Ecto neural progenitor cell (in vitro differentiated cells): ENCODE measurements at places on chromosomes 1 and 21.

- no peak for DNase-seq
These were observed 13.1 kb downstream of the SLC26A9 start for GRCh38 chr1:205930195-205930577.

DNA sequence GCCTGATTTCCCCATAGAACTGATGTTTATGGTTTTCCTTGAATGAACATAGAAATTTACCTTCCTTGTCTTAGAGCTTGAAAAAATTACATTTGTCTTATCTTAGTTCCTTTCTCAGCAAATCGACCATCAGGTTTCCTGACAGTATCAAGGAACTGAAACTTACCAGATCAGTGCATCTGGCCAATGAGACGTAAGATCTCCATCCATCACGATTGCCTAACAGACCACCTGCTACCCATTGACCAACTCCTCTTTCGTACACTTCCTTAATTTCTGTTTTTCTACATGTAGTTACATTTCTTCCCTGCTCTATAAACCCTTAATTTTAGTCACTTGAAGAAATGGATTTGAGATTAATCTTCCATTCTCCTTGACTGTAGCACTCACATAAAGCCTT lies 57.4 kb upstream of the TMPRSS15 start:
- no peak for DNase-seq

DNA sequence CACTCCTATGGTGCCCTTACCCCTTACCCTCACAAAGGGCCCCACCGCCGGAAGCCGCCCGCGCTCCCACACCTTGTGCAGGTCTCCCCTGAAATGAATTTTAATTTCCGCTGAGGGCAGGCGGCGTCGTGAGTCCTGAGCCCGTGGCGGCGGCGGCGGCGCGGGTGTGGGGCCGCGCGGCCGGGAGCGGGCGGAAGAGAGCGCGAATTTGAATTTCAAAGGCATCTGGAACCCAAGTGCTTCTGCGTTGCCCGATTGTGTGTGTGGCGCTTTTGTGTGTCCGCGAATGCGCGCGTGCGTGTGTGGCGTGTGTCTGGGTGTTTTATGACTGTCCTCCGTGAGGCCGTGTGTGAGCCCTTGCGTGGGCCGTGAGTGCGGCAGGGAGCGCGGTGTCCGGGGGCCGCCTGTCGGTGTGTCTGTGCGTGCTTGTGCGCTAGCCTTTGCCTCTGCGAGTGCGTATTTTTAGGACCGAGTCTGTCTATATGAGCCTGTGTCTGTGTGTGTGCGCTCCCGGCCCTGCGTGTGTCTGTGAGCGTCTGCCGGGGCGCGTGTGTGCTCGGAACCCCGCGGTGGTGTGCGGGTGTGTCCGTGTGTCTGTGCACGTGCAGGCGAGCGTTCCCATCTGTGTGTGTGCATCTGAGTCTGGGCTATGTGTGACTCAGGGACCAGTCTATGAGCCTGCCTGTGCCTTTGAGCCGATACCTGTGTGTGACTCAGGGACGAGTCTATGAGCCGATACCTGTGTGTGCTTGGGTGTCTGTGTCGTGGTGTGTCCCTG lies 7.9 kb upstream of the ADGRB2 start:
- DNase-seq: no peak

GRCh38 chr1:10835822-10836421 lies 39.5 kb upstream of the CASZ1 start:
- peak; percentile 95 for DNase-seq

GRCh38 chr21:28310711-28311110 lies 682.0 kb downstream of the LTN1 start:
- DNase-seq: no peak

DNA sequence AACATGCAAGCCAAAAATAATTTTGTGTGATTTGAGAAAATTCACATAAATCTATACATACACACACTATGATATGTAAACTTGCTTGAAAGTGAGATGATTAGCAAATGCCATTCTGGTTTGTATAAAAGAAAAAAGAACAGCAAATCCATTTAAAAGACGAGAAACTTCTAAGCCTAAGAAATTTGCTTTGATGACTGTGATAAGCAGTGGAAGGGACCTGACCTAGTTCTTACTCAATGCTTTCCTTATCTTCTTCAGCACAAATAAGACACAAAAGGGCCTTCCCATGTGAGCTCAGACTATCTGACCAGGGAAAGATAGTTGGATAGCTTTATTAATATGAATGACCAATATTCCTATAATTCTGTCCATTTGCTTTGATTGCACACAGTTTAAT lies 25.3 kb upstream of the NMNAT2 start:
- DNase-seq: no peak

- no peak for DNase-seq
These were observed 4.7 kb downstream of the UBR4 start for GRCh38 chr1:19205403-19205802.

DNA sequence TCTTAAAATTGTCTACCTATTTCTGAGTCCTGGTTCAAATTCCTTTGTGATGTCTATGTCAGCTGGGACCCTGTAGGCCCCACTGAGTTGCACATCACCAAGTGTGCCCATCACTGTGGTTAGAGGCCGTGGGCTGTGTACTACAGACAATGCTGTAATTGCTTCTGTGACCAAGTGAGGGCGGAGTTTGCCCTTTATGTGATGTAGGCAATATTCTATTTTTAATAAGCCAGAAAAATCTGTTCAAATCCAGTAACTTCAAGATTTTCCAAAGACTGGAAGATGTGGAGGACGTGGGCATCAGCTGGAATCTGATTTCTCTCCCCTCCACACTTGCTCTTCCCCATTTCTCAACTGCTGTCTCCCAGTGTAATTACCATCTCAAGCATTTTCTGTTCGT lies 215.4 kb downstream of the PBX1 start:
- DNase-seq: no peak

DNA sequence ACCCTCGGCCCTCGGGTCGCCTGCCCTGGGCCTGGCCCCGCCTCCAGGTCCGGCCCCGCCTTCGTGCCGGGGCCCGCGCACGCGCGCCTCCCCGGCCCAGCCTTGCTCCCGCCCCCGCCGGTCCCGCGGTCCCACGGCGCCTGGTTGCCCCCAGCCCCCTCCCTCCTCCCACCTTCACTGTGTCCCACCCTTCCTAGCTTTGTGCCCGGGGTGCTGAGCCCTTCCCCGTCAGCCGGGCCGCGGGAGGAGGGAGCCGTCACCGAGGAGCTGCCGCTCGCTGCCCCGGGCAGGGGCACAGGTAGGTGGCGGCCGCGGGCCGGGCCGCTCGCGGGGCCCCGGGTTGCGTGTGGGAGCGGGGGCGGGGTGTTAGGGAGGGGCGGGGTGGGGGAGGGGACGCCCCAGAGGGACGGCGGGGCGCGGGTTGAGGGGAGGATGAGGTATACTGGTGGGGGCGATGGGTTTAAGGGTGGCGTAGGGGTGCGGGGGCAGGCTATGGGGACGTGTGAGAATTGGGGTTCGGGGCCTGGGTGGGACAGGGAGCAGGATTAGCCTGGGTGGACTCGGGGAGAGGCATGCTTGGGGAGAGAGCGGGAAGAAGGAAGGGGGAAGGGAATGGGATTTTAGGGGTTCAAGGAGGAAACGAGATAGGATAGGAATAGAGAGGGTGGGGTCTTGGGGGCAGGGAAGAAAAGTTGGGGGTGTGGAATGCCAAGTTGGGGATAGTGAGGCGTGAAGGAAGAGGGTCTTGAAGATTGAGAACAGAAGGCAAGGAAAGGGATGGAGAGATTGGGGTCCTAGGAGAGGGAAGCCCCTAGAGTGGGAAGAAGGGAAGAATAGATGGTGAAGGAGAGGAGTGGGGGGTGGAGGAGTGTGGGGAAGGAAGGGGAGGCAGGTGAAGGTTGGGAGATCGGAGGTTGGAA lies at the start of gene LRRC42:
LRRC42 (plus strand) TSS at position 99 of the 920 bp plus-strand sequence. CDS start 5,650 bp downstream, outside the sequence.
- DNase-seq: no peak

DNA sequence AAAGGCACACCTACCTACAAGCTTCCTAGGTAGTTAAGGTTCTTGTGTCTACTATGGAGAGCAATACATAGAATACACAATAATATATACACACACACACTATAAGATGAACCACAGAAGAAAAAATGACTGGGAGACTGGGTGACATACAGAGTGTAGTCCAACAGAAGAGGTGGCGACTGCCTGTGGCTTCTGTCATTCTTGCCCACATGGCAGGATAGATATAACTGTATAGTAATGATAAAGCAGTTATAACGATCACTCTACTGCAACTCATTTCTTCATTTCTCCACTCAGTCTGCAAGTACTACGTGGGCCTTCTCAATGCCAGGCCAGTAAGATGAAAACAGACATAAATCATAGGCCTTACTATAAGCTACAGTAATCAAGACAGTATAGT lies 113.8 kb upstream of the EDN2 start:
- no peak for DNase-seq

DNA sequence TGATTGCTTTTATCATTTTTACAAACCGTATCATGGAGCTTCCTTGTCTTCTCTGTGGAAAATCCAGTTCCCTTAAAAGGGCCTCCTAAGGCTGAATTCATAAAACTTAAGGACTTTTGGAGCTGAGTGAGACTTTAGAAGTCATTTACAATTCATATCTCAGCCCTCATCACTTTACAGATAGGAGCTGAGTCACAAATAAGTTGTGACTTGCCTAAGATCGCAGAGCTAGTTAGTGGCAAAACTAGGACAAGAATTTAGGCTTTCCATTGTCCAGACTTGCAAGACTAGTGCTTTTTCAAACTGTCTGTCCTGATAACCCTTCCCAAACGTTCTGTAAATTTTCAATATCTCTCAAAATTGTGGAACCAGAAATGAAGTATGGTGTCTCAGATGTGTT lies 37.3 kb downstream of the C1orf21 start:
- DNase-seq: no peak

- DNase-seq: no peak
These were observed 13.3 kb upstream of the CAPN8 start for GRCh38 chr1:223678841-223679240.

GRCh38 chr1:246678816-246679793 lies 45.1 kb upstream of the SCCPDH start:
- no peak for DNase-seq

GRCh38 chr1:98336472-98337083 lies 324.9 kb upstream of the SNX7 start:
- no peak for DNase-seq

GRCh38 chr1:100657876-100658715 lies 61.4 kb upstream of the VCAM1 start:
- DNase-seq: no peak

GRCh38 chr1:47232187-47232874 lies at the start of gene TAL1:
Gene TAL1 (minus strand): TSS chr1:47232225. CDS start chr1:47225888, 6,337 bp downstream.
- no peak for DNase-seq

- DNase-seq: no peak
These were observed 104.9 kb downstream of the EPHB2 start for GRCh38 chr1:22815421-22816066.

- DNase-seq: no peak
These were observed 16.3 kb downstream of the SOX13 start for GRCh38 chr1:204089044-204089751.

GRCh38 chr1:210705086-210705485 lies 376.4 kb downstream of the HHAT start:
- DNase-seq: no peak

DNA sequence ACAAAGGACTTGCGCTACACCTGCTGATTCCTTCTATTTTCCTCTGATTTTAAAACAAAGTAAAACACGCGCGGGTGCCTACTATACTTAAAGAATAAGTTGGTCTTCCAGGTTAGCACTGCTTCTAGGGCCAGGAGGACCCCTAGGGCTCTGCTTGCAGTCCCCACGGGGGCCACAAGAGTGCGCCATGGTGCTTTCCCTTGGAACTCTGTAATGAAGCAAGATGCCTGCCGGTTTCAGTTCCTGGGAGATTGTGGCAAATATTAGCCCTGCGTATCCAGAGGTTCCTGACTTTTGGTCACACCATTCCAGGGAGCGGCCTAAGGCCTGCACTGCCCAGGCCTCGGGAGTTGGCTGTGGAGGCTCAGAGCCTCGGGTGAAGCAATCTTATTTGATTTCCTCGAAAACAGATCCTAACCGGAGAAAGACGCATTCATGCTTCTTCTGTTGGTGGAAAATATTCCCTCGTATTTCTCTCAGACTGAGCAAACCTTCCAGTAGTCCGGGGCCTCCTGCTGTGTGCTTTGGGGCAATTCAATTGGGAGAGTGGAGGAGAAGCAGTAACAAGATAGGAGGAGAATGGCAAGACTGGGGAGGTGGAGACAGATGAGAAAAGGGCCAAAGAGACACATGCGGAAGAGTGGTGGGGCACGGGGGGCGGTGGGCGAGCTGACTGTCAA lies 25.3 kb downstream of the ADAM30 start:
- peak; percentile 90 for DNase-seq

GRCh38 chr1:238469146-238469631 lies 578.5 kb upstream of the ZP4 start:
- DNase-seq: no peak

GRCh38 chr1:119700326-119700725 lies 11.4 kb upstream of the PHGDH start:
- DNase-seq: no peak

DNA sequence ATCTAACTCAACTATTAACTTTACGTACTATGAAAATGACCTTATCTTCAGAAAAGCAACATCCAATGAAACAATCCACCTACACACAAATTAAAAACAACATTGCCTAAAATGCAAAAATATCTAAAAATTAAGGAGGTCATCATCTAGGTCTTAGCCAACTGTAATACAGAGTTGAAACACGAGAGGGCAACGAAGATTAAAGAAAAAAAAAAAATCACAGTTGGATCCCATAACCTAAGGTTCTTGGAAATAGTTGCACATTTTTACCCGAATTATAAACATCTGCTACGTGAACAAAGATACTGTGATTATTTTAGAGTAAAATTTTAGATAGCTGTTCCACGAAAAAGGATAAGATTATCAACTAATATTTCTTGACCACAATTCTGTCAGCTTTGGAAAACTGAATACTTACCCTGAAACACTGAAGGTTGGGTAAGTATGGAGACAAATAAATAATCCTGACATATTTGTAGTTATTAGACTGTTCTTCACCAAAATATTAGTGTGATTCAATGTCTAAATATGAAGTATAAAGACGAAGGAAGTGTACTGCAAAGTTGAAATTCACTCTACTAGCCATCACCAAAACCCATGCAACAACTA lies 88.0 kb upstream of the AK4 start:
- DNase-seq: no peak

GRCh38 chr1:43349594-43350306 lies 9.0 kb upstream of the CDC20 start:
- DNase-seq: no peak

GRCh38 chr1:61244114-61244513 lies 161.8 kb downstream of the NFIA start:
- DNase-seq: no peak

DNA sequence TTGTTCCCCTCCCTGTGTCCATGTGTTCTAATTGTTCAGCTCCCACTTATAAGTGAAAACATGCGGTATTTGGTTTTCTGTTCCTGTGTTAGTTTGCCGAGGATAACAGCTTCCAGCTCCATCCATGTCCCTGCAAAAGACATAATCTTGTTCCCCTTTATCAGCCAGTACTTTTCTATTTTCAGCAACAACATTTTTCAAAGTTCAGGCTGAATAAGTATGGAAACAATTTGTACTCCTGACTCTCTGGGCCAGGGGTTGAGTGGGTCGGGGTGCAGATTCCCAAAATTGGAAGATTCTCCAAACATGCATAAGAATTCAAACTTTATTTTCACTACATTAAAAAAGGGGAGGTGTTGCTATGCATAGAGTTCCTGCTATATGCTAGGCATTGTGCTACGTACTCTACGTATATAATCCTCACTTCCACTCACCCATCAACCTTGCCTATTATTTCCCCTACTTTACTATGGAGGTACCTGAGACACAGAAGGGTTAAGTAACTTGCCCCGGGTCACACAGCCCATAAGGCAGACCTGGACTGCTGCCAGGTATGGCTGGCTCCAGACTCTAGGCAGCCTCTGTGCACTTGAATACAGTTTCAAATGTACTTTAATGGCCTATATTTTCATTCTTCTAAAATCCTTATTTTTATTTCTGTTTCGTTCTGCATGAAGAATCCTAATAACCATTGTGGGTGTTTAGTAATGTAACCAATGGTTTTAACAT lies 117.1 kb upstream of the C8B start:
- DNase-seq: no peak
